ENCODE measurements at places on chromosomes 1 and 21. TPM values are rescaled to one million over a fixed set of nuclear protein-coding genes. Genes with fewer than 3 reads are reported as not detected.

- H3K36me3 ChIP-seq, result peaks cover 9% of the 10 kb centered on the region
- no peak overlapping the region for H3K27ac ChIP-seq
- H3K4me3 ChIP-seq, result no peak overlapping the region
- no peak for DNase-seq
Observed at GRCh38 chr21:33522297-33522952, 19.5 kb downstream of the GART start.

GRCh38 chr1:21541329-21541728 lies 32.1 kb downstream of the ALPL start:
- DNase-seq, result no peak
- no peak overlapping the region for H3K27ac ChIP-seq
- H3K4me1 ChIP-seq, result peaks cover 9% of the 10 kb centered on the region
- H3K4me3 ChIP-seq, result no peak overlapping the region

DNA sequence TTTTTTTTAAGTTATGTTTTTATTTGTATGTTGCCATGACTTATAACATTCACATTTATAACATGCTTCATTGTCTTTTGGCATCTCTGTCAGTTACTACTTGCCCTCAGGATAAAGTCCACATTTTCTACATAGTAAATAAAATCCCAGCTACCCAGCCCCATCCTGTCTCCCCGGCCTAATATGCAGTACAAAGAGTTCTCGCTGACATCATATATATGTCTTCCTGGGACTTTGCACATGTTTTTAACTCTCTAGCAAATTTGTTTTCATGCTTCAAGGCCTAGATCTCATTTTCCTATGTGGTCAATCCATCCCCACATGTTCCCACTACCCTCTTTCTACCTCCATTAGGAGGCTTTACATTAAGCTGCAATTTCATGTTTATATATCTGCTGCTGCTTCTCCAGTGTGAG lies 33.0 kb upstream of the IVNS1ABP start:
- DNase-seq, result no peak
- no peak overlapping the region for H3K4me3 ChIP-seq
- no peak overlapping the region for H3K27ac ChIP-seq
- H3K36me3 ChIP-seq, result no peaks in the 10 kb centered on the region

GRCh38 chr1:87685311-87686135 lies 356.8 kb downstream of the LMO4 start:
- no peak for DNase-seq
- no peak overlapping the region for H3K27ac ChIP-seq
- H3K4me3 ChIP-seq, result no peak overlapping the region

DNA sequence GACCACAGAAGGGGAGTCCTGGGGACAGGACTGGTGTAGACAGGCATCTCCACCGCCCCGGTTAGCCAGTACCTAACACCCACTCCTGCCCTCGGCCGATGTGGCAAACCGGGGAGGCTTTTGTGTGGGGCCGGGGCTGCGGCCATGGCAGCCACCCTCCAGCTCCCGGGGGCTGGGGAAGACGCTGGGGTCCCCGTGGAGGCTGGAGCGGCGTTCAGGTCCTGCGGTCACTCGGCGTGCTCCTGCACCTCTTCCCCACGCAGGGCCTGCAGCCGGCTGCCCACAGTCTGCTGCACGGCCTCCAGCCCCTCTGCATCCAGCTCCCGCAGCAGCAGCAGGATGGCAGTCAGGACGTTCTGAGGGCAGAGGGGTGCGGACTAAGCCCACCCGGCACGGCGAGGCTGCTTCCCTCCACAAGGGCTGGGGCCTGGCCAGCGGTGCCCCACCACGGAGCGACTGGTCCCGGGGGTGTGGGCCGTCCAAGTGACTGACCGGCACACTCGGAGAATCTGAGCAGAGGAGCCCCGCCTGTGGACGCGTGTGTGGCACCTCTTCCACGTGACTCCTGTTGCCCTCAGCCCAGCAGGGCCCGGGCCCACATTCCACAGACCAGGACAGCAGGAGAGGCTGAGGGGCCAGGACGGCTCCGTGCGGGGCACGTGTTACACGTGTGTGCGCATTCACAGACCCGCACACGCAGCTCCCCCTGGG lies 9.1 kb downstream of the CFAP410 start:
- H3K36me3 ChIP-seq, result peaks cover 5% of the 10 kb centered on the region
- H3K27me3 ChIP-seq, result no peaks in the 10 kb centered on the region
- no peak overlapping the region for H3K27ac ChIP-seq
- DNase-seq, result no peak
- H3K4me3 ChIP-seq, result no peak overlapping the region

DNA sequence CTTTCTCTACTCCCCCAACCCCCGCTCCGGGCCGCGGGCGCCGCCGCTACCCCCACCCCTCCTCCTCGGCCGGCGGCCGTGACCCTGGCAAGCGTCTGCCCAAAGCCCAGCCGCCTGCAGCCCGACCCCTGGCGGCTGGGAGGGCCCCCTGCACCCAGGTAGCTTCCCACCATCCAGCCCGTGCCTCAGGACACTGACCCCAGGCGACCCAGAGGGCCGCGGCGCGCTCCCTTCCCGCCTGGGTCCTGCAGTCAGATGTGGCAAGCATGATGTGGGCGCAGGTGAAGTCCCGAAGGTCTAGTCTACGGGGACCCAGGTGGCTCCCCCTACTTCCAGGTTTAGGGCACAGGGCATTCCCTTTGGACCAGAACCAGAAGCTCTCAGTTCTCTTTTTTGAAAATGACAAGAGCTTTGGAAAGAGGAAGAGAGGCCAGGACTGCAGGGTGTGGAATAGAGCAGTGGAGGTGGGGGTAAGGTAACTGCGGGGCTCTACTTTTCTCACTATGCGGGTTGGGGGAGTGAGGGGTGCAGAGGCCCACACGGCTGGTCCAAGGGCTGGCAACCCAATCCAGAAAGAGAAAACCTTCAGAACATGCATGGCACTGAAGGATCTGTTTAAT lies at the start of gene DENND4B:
DENND4B (minus strand) TSS at position 97 of the 620 bp plus-strand sequence. CDS start 2,344 bp downstream, outside the sequence.
- no peaks in the 10 kb centered on the region for H3K4me1 ChIP-seq
- H3K27ac ChIP-seq, result peak within 1 kb of the TSS; percentile 91
- DNase-seq, result peak; percentile 93
- H3K27me3 ChIP-seq, result no peaks in the 10 kb centered on the region

GRCh38 chr1:238549137-238549536 lies 658.4 kb upstream of the ZP4 start:
- H3K27me3 ChIP-seq, result no peaks in the 10 kb centered on the region
- DNase-seq, result no peak
- no peaks in the 10 kb centered on the region for H3K36me3 ChIP-seq
- no peak overlapping the region for H3K27ac ChIP-seq
- no peak overlapping the region for H3K4me3 ChIP-seq

DNA sequence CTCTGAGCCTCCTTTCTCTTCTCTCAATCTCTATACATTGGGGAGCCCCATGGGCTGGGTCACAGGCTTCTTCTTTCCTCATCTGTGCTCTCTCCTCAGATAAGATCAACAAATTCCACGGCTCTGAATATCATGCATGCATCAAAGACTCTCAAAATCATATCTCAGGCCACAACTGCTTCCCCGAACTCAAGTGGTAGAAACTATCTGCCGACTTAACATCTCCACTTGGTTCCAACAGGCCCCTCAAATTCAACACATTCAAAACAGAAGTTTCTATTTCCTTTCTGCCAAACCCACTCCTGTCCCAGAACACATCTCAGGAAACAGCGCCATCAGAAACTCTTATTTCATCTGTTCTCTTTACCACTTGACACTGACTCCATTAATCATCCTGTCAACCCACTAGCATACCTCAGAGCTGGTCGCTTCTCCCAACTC lies 16.7 kb downstream of the DDX59 start:
- H3K27me3 ChIP-seq, result no peaks in the 10 kb centered on the region
- no peak overlapping the region for H3K27ac ChIP-seq
- no peak for DNase-seq
- no peak overlapping the region for H3K4me3 ChIP-seq
- peaks cover 18% of the 10 kb centered on the region for H3K36me3 ChIP-seq

- H3K36me3 ChIP-seq, result peaks cover 31% of the 10 kb centered on the region
- DNase-seq, result no peak
- H3K4me1 ChIP-seq, result peaks cover 8% of the 10 kb centered on the region
- no peak overlapping the region for H3K4me3 ChIP-seq
- H3K27ac ChIP-seq, result no peak overlapping the region
Observed at GRCh38 chr1:2523191-2523890, 3.1 kb downstream of the PANK4 start.

DNA sequence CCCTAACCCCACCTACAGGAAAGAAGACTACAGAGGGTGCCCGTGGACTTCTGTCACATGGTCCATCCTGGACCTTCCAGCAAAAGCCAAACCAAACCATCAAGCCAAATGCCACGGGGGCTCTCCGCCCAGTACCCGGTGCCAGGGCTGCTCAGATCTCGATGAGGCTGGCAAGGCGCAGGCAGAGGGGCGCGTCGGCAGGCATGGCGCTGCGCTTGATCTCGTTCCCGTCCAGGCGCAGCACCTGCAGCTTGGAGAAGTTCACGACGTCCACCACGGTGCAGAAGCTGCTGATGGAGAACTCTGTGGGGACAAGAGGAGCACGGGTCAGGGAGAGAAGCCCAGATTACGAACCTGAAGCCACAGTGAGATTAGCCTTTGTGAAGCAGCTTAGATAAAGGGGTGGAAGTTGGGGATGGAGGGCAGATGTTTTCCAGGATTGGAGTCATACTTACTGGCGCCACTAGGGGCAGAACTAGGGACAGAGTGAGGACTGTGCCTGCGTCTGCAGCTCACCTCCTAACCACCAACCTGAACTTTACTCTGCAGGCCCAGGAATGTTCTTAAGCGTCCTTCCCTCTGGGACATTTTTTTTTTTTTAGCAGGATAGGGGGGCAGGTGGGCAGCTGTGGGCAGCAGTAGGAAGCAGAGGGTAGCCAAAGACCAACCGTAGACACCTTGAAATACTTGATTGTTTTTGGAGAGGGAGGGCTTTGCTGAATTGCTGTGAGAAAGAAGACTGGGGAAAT lies 8.6 kb downstream of the FMOD start:
- no peaks in the 10 kb centered on the region for H3K4me1 ChIP-seq
- H3K27me3 ChIP-seq, result no peaks in the 10 kb centered on the region
- no peak overlapping the region for H3K4me3 ChIP-seq
- no peaks in the 10 kb centered on the region for H3K36me3 ChIP-seq

DNA sequence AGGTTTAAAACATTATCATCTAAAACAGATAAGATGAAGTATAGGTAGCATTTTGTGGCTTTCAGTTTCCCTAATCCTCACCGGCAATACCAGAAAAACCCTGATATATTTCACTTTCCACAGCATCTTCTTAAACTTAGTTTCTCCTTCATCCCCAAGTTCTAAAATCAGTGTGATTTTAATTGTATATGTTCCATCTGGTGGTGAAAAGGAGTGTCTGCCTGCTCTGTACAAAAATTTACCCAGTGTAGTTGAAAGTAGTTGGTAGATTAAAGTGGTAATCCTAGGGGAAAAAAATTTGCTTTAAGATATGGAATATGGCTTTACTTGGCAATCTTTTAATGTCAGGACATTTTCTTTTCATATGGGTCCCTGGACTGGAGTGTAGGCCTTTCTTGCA lies 74.3 kb downstream of the CEP350 start:
- H3K36me3 ChIP-seq, result peaks cover 17% of the 10 kb centered on the region
- no peak overlapping the region for H3K27ac ChIP-seq
- H3K4me3 ChIP-seq, result no peak overlapping the region
- no peaks in the 10 kb centered on the region for H3K4me1 ChIP-seq
- DNase-seq, result no peak

DNA sequence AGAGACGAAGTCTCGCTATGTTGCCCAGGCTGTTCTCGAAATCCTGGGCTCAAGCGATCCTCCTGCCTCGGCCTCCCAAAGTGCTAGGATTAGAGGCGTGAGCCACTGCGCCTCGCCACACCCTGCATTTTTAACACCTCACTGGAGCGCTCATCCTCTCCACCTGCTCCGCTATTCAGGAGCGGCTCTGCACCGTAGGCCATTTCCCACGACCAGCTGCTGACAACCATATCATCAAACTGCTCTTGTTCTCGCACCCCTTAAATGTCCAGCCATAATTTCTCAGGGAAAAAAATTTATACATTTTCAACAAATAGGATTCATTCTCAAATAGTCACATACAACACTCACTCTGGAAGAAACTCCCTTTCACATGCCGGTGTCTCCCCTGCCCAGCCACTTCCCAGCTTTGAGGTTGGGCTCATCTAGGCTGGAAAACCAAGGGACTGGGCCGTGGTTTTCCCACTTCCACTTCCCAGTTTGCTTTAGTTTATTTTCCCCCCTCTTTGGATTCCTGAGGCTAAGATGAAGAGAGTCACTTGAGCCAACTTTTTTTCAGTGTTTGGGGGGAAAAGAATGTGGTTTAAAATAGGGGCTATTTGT lies 639 bp upstream of the IPO9 start:
- H3K27ac ChIP-seq, result no peak overlapping the region
- no peaks in the 10 kb centered on the region for H3K27me3 ChIP-seq
- no peaks in the 10 kb centered on the region for H3K36me3 ChIP-seq
- H3K4me3 ChIP-seq, result no peak overlapping the region
- DNase-seq, result no peak
- peaks cover 15% of the 10 kb centered on the region for H3K4me1 ChIP-seq

DNA sequence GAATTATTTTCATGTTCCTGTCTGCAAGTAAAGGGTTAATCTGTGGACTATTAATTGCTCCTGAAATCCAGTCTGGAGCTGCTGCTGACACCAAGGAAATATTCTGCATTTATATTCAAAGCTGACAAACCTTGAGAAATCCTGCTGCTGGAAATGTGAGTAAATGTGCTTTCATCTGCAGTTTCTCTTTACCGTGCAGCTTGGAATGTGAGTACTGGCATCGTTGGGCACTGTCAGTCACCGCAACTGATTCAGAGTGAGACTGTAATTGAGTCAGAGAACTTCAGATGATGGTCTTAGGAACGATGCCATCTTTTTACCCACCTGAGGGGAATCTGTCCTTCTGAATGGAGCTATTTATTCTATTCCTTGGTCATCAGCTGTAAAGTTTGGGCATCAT lies 420.6 kb downstream of the SIPA1L2 start:
- no peaks in the 10 kb centered on the region for H3K27me3 ChIP-seq
- H3K4me3 ChIP-seq, result no peak overlapping the region
- no peaks in the 10 kb centered on the region for H3K36me3 ChIP-seq
- DNase-seq, result no peak

DNA sequence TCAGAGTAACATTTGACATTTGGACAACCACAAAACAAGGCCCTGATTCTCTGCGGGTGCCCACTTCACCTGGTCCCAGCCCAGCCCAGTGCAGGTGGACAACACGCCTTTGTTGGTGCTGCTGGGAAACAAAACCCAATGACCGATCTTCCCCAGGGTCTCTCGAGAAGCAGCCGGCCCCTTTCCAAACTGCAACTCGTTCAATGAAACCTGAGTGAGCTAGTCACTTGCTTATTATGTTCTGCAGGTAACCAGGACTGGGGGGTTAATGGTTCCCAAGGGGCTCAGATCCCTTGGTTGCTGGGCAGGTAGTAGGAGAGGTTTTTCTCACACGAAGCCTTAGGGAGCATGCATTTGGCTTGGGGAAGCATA lies 42.9 kb downstream of the ABCG1 start:
- DNase-seq, result no peak
- H3K4me3 ChIP-seq, result no peak overlapping the region
- H3K27me3 ChIP-seq, result no peaks in the 10 kb centered on the region
- H3K36me3 ChIP-seq, result no peaks in the 10 kb centered on the region
- peaks cover 8% of the 10 kb centered on the region for H3K4me1 ChIP-seq

The LINGO4 gene
- 0.52 TPM for total RNA-seq

The CENPF gene
- total RNA-seq, result 0.98 TPM

The ANKRD34A gene
- total RNA-seq, result 0.04 TPM

The SIM2 gene
- 0.13 TPM for total RNA-seq

The CLCA2 gene
- not detected for total RNA-seq

The NLRP3 gene
- total RNA-seq, result 0.09 TPM
